ENCODE measurements at places on chromosomes 7 and 10.

DNA sequence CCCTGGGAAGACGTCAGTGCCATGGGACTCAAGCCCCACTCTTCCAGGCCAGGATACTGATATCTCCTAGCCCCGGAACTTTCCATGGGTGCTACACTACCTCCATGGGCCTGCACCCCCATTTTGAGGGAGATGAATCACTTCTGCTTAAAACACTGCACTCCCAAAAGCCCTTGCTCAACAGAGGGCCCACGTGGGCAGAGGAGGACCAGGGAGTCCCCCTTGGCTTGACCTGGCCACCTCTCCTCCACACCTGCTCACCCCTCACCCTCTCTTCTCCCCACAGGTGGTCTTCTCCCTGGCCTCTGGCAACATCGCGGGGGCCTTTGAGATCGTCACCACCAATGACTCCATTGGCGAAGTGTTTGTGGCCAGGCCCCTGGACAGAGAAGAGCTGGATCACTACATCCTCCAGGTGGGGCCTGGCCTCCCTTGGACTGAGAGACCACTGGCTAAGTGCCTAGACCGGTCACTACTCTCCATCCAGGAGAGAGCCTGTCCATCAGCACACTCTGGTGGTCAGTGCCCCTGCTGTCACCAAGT lies 19.9 kb upstream of the C10orf105 start:
- no peak for DNase-seq

DNA sequence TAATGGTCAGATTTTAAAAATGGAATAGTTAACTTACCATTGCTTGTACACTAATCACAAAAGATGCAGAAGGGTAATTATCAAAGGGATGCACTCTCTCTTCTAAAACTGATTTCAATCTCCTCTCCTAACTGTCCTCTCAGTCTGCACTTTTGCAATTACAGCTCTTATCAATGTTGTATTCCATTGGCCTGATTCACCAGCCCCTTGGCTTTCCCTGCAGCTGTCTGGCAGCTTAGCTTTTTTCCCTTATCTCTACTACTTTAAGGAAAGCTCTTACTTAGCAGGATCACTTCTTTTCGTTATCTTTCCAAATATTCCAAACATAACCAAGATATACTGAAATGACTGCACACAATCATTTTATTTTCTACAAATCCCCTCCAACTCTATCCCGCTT lies 448.8 kb downstream of the GRM8 start:
- no peak for DNase-seq

GRCh38 chr10:33617381-33618080 lies 283.1 kb upstream of the NRP1 start:
- no peak for DNase-seq

GRCh38 chr10:110487411-110488331 lies 10.0 kb upstream of the DUSP5 start:
- no peak for DNase-seq

- no peak for DNase-seq
These were observed 30.4 kb upstream of the UCN3 start for GRCh38 chr10:5334196-5334880.

DNA sequence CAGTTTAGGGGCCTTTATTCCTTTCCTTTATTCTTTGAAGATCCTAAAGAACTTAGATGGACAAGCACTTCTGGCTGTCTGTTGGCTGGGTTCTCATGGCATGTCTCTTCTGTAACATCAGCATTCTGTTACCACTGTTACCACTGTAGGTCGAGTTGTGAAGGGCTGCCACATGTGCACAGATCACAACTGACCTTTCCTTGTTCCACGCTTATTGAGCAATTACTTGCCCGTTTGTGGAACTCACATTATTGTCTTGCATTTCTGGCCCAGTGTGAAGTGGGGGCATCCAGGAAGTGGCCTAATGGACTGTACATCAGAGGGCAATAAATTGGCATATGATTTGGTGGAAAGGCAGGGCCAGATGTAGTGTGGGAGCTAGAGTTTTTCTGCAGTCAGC lies 23.7 kb downstream of the GBF1 start:
- no peak for DNase-seq

DNA sequence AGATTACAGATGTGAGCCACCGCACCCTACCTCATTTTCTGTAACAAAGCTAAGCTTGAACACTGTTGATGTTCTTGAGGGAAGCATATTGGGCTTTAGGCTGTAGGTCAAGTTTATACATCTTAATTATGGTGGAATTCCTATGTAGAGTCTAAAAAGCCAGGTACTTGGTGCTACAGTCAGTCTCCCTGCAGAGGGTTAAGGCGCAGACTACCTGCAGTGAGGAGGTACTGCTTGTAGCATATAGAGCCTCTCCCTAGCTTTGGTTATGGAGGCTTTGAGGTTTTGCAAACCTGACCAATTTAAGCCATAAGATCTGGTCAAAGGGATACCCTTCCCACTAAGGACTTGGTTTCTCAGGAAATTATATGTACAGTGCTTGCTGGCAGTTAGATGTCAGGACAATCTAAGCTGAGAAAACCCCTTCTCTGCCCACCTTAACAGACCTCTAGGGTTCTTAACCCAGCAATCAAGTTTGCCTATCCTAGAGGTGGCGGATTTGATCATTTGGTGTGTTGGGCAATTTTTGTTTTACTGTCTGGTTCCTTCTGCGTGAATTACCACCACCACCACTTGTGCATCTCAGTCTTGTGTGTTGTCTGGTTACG lies 6.0 kb downstream of the PPIA start:
- DNase-seq: no peak

DNA sequence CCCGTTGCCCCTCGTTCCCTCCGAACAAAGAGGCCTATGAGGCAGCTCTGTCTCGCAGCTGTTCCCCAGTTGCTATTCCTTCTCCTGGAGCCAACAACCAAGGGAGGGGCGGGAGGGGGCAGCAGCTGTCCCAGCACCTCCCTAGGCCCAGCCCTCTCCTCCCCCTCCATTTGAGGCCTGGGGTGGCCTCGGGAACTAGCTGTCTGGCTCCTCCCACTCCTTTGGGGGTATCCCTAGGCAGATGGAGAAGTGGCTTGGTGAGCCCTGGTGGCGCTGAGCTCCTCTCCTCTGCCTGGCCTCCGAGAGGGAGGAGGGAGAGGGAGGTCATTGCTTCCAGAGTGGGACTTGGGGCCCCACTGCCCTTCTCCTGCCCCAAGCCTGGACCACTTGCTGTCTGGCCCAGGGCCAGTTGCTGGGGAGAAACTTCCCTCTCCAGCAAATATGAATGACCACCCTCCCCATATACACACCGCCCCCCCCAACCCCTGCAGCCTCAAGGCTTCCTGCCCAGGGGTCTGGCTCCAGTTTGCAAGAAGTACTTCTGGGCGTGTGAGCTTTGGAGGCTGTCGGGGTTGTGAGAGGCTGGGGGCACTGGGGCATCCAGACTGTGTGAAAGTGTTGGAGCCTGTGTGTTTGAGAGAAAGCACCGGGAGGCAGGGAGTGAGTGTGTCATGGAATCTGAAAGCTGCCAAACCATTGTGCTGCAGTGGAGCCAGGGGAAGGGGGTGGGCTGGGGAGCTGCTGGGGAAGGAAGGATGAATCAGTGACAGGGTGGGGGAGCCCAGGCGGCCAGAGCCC lies 3.1 kb downstream of the FLNC start:
- no peak for DNase-seq

DNA sequence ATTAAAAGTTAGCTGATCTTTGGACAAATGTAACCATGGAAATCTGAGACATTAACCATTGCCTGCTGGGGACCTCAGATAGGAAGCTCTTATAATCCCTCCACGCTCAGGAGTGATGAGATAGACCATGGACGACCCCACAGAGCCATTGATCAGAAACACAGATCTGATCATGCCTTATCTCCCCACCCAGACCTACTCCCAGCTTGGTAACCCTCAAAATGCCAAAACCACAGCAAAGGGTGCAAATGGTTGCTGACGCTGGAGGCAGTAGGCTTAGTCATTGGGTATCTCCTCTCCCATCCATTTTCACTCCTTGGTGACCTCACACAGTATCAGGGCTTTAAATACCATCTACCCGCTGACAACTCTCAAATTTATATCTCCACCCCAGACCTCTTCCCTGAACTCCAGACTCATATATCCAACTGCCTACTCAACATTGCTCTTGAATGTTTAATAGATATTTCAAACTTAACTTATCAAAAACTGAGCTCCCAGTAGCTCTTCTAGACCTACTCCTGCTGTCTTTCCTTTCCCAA lies 60.8 kb downstream of the CRTAC1 start:
- DNase-seq: no peak

- DNase-seq: no peak
These were observed at the start of gene DOCK1 for GRCh38 chr10:126904818-126905701. DOCK1 (plus strand) TSS chr10:126905428; CDS start chr10:126905518, 90 bp downstream.

DNA sequence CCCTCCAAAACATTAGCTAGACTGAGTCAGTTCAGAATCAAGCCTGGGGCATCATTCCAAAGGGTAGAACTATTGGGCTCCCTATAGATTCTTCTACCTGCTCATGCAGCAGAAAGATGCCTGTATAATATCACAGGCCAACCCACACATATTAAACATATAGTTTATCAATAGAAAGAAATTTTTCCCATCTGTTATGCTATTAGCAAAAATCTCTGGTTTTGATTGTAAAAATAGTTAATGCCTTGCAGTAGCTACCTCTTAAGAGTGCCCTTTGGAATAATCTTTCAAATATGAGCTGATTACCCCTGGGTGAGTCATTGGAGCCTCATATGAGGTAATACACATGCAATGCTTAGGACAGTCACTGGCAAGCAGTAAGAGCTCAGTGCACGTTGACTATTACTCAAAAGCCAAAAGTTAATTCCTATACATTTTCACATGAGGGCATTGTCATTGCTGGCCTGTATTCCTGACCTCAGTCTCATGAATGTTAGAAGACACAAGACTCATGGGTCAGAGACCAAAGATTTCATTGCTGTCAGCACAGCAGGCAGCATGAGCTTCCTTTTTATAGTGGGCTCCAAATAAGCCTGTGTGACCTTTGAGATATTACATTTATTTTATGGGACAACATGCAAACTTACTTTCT lies 180.0 kb downstream of the FGFR2 start:
- no peak for DNase-seq

DNA sequence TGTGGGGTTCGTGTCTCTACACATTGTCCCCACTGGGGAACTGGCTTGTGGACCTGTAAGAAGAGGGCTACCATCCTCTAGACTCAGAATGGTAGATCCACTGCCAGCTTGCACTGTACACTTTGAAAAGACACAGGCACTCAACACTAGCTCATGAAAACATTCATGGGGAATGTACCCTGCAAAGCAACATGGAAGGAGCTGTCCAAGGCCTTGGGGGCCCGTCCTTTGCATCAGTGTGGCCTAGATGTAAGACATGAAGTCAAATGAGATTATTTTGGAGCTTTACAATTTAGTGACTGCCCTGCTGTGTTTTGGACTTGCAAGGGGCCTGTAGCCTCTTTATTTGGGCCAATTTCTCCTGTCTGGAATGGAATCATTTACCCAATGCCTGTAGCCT lies 399.0 kb upstream of the PCDH15 start:
- no peak for DNase-seq

DNA sequence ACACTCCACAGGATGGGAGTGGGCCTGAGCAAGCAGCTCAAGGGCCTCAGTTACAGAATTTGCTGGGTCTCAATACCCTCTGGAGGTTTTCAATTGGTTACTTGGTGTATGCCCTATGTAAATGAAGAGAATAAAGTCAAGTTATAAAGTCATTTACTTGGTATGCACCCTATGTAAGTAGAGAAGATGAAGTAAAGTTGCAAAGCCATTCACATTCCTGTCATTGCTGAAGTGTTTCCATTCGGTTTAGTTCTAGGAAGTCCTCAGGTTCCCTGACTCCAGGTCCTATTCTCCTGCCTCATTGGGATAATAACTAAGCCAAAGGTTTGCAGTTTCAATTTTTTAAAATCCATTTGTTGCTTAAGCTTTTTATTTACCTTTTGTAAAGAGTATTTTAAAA lies 272.6 kb upstream of the NPSR1 start:
- DNase-seq: no peak

DNA sequence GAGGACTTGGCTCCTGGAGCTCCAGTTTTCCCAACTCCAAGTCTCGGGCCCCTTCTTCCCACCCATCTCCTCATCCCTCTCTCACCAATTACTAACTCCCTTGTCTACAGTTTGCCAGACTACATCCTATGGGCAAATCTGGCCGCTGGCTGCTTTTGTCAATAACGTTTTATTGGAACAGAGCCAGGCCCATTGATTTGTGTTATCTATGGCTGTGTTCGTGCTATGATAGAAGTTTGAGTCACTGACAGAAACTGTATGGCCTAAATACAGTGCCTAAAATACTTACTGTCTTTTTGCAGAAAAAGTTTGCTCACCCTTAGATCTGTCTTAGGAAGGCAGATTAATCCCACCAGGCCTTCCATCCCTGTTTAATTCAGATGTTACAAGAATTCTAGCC lies 71.3 kb downstream of the PIP4K2A start:
- no peak for DNase-seq

GRCh38 chr10:75620356-75620755 lies 188.9 kb downstream of the LRMDA start:
- DNase-seq: no peak

DNA sequence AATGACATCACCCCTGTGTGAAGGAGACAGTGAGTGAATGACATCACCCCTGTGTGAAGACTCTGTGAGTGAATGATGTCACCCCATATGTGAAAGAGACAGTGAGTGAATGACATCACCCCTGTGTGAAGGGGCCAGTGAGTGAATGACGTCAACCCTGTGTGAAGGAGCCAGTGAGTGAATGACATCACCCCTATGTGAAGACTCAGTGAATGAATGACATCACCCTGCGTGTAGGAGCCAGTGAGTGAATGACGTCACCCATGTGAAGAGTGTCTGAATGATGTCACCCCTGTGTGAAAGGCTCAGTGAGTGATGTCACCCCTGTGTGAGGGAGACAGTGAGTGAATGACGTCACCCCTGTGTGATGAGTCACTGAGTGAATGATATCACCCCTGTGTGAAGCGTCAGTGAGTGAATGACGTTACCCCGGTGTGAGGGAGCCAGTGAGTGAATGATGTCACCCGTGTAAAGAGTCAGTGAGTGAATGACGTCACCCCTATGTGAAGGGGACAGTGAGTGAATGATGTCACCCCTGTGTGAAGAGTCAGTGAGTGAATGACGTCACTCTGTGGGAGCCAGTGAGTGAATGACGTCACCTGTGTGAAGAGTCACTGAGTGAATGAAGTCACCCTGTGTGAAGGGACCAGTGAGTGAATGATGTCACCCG lies 478.1 kb downstream of the PTPRN2 start:
- no peak for DNase-seq

GRCh38 chr7:107972075-107972482 lies 30.9 kb downstream of the LAMB1 start:
- no peak for DNase-seq

DNA sequence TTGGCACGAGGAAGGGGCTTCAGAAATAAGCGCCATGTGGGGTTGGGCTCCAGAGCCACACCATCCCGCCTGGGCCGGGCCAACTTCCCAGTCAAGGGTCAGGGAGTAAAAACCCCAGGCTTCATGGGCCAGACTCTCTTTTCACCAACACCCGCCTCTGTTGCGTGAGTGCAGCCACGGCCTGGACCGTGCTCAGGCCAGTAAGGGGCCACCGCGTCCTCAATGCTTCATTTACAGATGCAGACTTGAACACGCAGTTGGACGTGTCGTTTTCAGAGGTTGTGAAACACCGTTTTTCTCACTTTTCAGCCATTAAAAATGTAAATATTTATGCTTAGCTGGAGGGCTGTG lies 161.0 kb downstream of the WDR37 start:
- DNase-seq: no peak
